ENCODE measurements at places on chromosomes 5 and 9. TPM values are rescaled to one million over a fixed set of nuclear protein-coding genes. Genes with fewer than 3 reads are reported as not detected.

- no peak for DNase-seq
These were observed 444.8 kb downstream of the ARHGEF28 start for GRCh38 chr5:74070766-74071165.

UGT3A2 gene
- not detected for total RNA-seq

DNA sequence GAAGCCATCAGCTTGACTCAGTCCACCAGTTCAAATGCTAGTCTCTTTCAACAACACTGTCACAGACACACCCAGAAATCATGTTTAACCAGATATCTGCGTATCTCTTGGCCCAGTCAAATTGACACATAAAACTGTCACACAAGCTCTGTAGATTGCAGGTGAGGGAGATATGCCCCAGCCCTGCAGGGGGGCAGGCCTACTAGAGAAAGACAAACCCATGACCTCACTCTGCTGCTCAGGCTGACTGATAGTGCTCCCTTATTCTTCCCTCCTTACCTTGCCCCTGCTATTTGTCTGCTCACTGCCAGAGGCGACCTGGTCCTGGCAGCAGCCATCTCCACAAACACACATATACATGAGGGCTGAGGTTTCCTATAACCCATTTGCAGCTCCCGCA is 351.3 kb downstream of the DRD1 start:
- DNase-seq = no peak

- no peak for DNase-seq
These were observed 310.3 kb downstream of the TRIM36 start for GRCh38 chr5:114859438-114859735.

LCN9 gene
- total RNA-seq = not detected

WDR38 gene
- not detected for total RNA-seq

DNA sequence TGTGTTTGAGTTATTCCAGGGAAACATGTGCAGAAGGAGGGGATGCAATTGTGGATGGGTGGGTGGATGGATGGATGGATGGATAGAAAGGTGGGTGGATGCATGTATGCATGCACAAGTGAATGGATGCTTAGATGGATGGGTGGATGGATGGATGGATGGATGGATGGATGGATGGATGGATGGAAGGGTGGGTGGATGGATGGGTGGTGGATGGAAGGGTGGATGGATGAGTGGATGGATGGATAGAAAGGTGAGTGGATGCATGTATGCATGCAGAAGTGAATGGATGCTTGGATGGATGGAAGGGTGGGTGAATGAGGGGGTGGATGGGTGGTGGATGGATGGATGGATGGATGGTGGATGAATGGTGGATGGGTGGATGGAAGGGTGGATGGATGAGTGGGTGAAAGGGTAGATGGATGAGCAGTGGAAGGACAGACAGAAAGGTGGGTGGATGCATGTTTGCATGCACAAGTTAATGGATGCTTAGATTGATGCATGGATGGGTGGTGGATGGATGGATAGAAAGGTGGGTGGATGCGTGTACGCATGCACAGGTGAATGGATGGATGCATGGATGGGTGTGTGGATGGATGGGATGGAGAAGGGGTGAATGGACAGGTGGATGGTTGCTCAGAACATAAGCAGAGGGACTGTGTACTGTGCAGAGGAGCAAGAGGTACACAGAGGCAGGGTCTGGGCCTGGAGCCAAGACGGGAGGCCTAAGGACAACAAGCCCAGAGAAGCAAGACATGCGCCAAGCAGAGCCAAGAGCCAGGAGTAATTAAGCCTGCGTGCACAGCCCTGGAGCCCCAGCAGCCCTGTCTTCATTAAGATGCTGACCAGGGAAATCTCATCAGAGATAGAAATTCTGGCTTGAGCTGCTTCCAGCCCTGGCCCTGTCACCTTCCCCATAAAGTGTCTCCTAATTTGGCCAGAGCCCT is 84.6 kb upstream of the PPP1R26 start:
- DNase-seq = no peak

DNA sequence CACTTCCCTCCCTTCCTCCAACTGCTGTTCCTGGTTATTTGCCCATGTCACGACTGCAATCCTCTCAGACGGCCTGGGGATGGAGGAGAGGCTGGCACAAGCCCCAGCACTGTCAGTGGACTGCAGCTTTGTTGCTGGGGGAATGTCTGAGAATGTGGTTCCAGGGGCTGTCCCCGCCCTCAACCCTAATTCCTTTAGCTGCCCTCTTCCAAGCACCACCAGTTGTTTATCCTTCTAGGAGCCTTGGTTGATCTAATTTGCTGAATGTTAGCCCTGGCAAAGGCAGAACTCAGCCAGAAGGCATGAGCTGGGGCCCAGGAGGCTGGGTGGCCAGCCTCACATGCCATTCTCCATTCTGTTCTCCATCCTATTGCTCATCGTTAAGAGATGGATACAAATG is 51.6 kb downstream of the ADAM19 start:
- DNase-seq = no peak

FGF1 gene
- 33.9 TPM for total RNA-seq

DNA sequence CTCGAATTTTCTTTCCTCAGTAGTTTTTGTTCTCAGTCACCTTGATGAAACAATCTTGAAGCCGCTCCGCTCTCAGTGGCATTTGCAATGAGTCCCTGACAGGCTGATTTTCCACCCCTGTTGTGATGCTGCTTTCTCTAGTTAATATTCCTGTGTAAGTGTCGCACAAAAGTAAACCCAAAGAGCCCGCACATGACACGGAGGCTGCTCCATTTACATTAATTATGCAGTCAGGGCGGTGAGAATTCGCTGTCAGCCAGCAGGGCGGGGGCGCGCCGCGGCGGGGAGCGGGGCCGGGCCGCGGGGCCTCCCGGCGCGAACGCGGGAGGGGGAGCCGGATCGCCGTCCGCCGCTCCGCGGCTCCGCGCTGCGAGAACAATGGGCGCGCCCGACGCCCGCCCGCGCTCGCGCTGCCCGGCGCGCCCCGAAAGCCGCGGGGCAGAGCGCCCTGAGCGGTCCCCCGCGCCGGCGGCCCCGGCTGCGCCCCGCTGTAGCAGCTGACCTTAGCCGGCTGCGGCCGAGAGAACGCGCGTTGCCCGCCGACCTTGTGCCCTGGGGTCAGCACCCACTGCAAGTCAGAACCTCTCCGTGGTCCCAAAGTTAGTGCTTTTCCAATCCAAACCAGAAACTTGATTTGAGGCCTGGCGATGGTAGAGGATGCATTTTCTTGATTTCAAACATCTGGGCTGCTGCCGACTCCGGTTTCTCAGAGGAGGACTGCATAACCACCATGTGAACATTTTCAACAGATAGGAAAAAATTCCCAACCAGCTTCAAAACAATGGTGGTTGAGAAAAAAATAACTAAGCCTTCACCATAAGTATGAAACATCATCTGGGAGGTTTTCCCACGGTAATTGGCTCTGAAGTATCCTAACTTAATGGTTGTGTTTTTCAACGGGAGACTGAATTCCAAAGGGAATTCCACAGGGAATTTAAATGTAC is 142.6 kb downstream of the PBX3 start:
- peak; percentile 31 for DNase-seq

DNA sequence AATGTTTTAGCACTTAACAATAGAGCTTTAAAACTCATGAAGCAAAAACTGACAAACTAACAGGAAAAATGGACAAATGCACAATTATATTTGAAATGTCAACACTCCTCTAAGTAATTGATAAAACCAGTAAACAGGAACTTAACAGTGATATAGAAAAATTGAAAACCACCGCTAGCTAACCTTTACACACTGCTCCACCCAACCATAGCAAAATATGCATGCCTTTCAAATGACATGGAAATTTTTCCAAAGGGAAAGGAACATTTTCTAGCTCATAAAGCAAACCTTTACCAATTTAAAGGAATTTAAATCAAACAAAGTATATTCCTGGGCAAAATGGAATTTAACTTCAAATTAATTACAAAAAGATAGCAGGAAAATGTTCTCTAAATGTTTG is 109.2 kb downstream of the ADAMTS19 start:
- DNase-seq = no peak

SPATA31D4 gene
- total RNA-seq = not detected

GRCh38 chr9:34282096-34282495 is 47.0 kb downstream of the KIF24 start:
- no peak for DNase-seq

DNA sequence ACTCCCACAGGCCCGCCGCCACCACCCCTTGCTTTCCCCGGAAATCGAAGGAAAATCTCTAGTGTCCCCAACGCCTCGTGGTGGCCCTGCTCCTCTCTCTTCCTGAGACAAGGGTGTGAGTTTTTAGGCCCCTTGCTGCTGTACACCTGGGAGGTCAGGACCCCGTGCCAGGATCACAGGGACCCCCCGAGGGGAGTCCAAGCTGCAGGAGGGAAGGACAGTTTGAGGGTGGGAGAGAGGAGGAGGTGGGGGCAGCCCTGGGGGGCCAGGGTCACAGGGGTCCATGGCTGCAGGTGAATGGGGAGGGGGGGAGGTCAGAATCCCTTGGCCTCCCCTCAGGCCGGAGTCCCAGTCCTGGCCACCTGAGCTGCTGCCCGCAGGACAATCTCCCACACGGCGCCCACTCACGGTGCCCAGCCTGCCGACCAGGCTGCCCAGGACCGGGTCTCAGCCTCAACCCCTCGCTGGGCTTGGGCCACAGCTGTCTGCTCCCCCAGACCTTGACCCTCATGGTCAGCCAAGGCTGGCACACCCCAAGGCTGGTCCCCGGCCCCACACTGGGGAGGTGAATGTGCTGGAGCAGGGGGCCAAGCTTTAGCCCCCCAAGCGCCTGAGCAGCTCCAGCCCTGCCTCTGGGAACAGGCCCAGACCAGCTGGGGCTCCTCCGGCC is 19.9 kb downstream of the TPPP start:
- DNase-seq = peak; percentile 20

- DNase-seq = no peak
These were observed 23.2 kb upstream of the STXBP1 start for GRCh38 chr9:127588740-127589506.

GFM2 gene
- 27.8 TPM for total RNA-seq

- DNase-seq = no peak
These were observed 112.4 kb upstream of the PRLR start for GRCh38 chr5:35342664-35343063.

DNA sequence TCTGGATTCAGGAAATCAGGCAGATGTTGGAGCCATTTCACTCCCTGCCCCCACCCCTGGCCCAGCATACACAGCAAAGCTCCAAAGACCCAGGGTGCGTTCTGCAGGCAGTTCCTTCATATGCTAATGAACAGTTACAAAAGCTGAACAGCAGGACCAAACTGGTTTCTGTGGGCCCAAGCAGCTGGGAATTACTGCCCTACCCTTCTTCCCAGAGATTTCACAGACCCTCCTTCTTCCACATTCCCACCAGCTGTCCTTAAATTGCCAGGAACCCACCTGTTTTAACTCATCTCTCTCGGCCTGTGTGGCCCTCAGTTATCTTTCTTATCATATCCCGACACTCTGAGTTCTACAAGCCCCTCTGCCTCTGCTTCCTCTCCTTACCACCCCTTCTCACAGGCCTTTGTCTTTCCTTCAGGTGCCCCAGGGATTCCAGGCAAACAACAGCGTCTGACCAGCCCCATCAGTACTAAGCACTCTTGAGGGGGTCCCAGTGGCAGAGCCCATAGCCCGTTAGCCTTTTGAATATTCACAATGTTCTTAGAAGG is 10.6 kb upstream of the F2RL1 start:
- no peak for DNase-seq

DNA sequence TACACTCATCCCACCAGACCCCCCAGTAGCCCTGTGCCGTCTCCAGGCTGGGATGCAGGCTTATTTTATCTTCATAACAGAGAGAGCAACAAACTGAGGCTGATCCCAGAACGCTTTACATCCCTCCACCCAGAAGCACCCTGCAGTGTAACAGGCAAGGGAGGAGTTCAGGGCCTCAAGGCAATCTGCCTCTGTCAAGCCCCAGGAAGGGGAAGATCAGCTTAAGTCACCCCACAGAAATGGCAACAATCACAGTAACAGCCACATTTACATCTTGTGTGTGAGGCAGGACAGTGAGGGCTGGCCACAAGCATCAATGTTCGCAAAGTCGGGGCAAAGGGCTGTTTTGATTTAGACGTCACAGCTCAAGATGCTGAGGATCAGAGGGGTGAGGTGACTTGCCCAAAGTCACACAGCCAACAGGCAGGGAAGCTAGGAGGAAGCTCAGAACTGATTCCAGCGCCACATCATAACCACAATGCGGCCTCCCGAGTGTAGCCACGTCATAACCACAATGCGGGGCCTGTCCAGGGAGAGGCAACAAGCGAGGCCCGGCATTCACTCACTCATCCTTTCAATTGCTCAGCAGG is 14.4 kb downstream of the STK10 start:
- peak; percentile 33 for DNase-seq

- no peak for DNase-seq
These were observed 34.7 kb downstream of the C9orf152 start for GRCh38 chr9:110173322-110173642.

- DNase-seq = peak; percentile 83
These were observed 87.1 kb downstream of the PDE6A start for GRCh38 chr5:149857499-149857898.

SOX30 gene
- 0.44 TPM for total RNA-seq

RMRP gene
- 22,490 TPM for total RNA-seq

CNTNAP3 gene
- total RNA-seq = 16.4 TPM

MARVELD2 gene
- 2.0 TPM for total RNA-seq

- no peak for DNase-seq
These were observed 100.7 kb downstream of the CACNA1B start for GRCh38 chr9:137978262-137978714.

DNA sequence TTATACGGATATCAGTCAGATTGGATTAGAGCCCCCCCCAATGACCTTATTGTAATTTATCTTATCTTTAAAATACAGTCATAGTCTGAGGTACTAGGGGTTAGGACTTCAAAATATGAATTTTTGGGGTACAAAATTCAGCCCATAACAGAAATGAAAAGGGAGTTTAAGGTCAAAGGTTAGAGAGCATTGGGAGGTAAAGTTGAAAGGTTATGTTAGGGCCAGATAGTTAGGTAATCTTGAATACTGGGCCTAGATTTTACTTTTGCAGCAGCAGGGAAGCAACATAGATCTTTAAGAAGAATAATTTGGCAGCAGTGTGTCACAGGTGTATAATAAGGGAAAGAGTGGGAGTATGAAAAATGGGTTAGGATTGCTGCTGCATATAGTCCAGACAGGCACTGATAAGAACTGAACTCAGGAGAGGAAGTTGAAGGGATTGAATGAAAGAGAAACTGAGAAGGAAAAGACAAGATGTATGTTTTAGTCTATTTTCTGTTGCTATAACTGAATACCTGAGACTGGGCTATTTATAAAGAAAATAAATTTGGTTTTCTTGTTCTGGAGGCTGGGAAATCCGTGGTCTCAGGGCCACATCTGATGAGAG is 10.7 kb upstream of the GCNT4 start:
- DNase-seq = no peak

DNA sequence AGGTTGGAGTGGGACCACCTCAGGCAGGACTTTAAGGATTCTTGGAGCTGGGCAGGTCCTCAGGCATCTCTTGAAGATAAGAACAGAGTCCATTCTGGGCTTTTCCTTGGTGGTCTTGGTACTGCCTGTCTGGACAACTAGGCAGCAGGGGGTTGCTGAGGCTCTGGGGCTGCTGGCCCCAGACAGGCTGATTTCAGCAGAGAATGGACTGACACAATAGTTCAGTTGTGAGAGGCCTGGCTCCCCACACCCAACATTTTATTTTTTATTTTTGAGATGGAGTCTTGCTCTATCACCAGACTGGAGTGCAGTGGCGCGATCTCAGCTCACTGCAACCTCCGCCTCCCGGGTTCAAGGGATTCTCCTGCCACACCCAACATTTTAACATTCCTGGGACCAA is 4.6 kb downstream of the ANGPTL2 start:
- DNase-seq = no peak

- peak; percentile 78 for DNase-seq
These were observed 27.4 kb downstream of the LNPEP start for GRCh38 chr5:96963267-96963666.

Measured in left cardiac atrium (tissue), 4 donors.